NCI-H1092 (cell line): ENCODE measurements at places on chromosomes 7 and 10.

DNA sequence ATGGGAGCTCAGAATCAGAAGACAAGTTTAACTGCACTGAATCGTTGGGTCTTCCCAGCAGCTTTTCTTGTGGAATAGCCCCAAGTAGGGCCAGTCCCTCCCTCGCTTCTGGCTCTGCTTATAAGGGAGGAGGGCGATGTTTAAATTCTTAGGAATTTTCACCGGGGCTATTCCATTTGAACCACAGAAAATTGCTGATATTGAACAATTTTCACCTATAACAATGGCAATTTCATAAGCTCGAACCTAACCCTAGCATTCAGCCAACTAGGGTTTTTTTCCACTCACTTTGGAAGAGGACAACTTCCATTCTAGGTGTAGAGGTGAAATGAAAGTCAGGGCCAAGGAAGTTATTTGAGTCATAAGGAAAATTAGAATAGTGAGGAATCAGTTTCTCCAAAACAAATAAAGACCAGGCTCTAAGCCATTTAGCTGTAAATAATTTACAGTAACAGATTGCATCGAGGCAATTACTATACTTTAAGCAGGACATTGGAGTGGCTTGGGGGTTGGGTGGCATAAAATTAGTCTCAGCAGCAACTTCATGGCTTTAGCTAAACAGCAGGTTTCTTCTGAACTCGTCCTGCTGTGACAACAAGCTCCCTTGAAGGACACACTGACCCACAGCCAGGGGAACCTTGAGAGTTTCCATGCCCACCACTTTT lies 1.5 kb upstream of the ATP6V0A4 start:
- no peak for DNase-seq

- DNase-seq, result no peak
Observed at GRCh38 chr7:41096917-41097316, 606.0 kb downstream of the INHBA start.

- DNase-seq, result no peak
Observed at GRCh38 chr10:103584216-103585010, 90.9 kb downstream of the NEURL1 start.

DNA sequence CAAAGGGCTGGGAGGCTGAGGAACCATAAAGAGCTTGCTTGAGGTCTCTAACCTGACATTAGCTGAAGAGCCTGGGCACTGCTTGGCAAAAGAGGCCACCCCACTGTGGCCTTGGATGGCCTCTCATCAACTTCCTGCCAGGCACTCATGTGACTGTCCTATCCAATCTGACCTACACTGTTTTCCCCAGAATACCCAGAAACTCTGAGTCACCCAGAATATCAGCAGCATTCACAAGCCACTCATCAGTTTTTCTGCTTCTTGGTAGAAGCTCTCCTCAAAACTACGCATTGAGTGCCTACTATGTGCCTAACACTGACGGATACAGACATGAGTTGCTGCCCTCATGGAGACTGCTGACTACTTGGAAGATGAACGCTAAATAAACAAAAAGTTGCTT lies 4.1 kb upstream of the NT5C2 start:
- no peak for DNase-seq

- peak; percentile 58 for DNase-seq
Observed at GRCh38 chr7:122885583-122886356, 490 bp downstream of the CADPS2 start.

DNA sequence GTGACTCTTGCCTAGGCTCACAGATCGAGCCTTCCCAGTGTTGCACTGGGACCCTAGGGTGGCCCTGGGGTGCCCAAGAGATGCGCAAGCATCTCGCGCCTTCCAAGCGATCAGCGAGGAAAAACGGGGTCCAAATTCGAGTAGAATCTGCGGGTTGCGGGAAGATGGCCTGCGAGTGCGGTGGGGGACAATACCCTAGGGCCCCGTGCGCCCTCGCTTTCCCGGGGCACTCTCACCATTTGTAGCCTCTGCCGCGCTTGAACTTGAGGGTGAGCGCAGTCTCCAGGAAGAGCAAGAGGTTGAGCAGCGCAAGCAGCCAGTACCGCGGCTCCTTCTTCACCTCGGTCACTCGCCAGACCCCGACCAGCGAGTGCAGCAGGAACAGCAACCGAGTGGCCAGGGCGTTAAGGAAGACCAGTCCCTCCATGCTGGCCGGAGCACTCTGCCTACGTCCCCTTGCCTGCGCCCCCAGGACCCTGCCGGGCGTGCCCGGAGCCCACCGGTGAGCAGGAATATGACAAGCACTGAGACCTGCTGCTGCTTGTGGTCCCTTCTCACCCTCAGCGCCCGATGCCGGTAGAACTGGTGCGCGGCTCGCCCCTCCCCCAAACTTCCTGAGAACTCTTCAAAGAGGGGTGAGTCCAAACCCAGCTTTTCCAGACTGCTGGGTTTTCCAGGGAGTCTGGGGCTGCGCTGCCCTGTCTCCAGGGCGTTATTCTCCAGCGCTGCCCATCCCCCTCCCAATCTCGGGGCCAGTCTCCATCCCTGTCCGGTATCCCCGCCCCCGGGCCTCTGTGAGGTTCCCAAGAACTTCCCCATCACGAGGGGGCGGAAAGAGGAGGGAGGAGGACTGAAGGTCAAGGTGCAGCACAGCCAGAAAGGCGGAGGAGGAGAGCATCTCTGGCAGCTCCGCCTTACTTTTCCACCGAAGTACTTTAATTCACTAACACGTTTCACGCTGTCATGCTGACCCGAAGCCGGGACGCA lies at the start of gene TMEM26:
TMEM26 (minus strand) TSS at position 727 of the 987 bp plus-strand sequence; CDS start at position 427, 300 bp downstream.
- no peak for DNase-seq

- no peak for DNase-seq
Observed at GRCh38 chr7:80593869-80594586, 44.4 kb upstream of the CD36 start.

DNA sequence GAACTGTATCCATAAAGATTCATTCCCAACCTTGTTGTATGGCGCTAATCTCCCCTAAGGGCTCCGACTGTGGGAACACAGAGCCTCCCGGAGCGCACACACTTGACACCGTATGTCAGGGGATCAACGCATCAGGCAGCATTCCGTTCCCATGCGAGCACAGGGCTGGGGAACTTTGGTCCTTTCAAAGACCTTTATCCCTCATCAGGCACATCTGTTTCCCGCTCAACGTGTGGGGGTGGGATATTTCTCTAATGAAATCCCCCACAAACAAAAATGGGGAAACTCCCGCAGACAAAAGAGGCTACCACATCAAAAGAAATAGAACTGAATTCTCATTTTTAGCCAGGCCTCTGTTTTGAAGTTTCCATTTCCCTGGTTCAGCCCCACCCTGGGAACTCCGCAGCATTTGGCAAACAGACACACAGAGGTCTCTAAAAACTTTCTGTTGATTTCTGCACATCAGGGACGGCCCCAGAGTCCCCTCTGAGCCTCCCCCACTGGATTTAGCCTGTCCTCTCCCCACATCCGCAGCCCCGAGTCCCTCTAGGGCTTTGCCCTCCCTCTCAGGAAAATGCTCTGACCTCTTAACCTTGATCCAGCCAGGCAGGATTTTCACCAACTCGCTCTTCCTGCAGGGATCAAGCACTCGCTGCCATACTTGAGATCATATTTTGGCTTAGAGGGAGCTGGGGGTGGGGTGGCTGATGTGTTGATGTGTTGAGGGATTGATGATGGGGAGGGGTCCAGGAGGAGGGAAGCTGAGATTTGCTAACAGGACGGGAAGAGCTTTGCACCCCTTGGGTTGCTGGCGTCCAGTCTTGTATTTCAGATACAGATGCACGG lies 6.6 kb downstream of the CPA5 start:
- DNase-seq, result peak; percentile 83

GRCh38 chr10:30782537-30783461 lies 153.2 kb upstream of the LYZL2 start:
- DNase-seq, result no peak

DNA sequence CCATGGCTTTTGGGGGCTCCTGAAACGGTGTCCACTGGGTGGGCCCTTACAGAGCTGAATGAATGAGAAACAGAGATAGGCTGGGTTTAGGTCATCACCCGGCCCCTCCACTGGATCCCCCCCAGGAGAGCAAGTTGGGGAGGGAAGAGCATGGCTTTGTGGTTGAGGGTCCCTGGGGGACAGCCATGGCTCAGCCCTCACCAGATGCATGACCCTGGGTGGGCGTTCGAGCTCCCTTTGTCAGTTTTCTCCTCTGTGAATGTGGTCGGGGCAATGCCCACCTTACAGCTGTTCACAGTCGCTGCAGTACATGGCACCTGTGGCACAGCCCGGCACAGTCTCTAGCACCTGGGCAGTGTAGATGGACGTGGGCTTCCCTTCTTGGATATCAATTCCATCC lies 40.6 kb upstream of the CXCL12 start:
- no peak for DNase-seq

- DNase-seq, result no peak
Observed at GRCh38 chr10:113045147-113046055, 95.4 kb downstream of the TCF7L2 start.
